ENCODE measurements at places on chromosomes 5 and 9.

GRCh38 chr5:62134811-62135210 lies 171.2 kb upstream of the KIF2A start:
- DNase-seq, result no peak

GRCh38 chr9:21991072-21991959 lies 2.9 kb downstream of the CDKN2A start:
- no peak for DNase-seq

DNA sequence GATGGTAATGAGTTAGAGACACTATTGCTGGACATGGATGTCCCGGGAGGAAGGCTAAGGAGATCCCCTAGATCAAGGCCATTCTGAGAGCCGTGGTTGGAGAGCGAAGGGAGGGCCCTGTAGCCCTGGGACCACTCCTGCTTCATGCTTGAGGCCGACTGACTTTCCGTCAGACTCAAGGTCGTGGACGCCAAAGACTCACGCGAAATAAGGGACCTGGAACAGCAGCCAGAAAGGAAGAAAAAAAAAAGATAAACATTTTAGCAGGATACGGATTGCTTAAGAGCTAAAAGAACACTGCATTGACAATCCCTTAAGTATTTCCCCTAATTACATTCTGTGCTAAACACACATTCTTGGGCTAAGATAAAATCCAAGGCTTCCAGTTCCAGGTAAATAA lies 181.2 kb downstream of the GLIS3 start:
- no peak for DNase-seq

GRCh38 chr5:485946-486491 lies 38.2 kb downstream of the SLC9A3 start:
- no peak for DNase-seq

DNA sequence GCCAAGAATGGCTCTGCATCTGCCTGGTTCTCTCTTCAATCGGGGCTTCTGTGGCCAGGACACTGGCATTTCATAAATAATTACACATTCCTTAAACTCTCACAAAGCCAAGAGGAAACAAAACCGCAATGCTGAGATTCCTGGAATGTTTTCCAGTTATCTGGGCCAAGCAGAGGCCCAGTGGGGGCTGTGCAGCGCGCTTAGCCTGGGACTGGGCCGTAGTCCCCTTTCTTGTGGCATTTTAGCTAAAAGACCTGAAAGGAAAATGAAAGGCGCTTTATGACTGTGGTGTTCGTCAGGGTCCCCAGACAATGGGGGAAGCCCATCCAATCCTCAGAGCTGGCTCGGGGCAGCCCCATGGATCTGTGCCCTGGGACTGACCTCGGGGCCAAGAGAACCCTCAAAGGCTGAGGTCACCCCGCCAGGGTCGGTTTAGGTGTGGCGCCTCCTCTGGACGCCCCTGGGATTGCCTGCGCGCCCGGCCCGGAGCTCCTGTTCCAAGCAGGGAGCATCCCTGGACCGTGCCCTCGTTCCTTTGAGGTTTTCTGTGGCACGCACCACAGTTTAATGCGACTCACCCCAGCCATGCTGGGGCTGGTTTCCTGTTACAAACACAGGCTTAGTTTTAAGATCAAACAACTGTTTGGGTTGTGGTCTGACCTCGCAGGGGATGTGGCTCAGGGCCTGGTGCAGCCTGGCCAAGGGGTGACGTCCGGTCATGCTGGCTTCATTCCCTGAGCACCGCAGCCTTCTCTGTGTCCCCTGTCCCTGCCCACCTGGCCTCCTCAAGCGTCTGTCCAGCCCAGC lies 51.5 kb upstream of the NKD2 start:
- DNase-seq, result peak; percentile 90

DNA sequence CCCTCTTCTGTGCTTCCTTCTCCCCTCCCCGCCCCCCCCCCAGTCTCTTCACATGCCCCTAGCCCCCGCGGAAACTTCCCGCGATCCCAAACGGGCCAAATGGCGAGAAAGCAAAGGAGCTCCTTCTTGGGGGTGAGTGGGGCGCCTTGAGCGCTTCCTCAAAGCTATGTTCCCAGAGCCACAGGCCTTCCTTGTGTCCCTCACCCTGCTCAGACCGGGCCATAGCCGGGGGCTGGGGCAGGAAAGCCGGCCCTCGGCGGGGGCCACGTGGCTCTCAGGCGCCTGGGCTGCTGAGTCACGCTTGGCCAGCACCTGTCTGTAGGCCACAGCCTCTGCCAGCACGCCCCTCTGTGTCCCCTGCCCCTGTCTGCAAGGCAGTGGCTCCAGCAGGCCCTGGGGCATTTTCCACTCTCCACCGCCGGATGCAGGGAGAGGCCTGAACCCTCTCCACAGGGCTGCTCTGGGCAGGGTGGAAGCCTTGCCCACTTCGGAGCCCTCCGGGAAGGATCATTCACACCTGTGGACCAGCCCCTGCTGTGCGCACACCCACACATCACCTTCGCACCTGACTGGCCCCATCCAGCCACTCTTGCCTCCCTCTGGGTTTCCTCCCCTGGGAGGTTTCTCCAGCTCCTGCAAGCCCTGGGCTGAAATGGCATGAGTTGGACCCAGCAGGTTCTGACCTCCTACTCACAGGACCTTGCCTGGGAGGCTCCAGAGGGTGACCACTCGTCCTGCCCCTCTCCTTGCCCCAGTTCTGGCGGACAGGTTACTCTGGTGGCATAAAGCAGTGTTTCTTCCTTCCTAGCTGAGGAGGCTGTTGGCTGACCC lies 1.2 kb upstream of the SQSTM1 start:
- peak; percentile 77 for DNase-seq

All from IMR-90 (cell line).